Stimulated activated naive CD4-positive, alpha-beta T cell (primary cell): ENCODE measurements at places on chromosomes 6 and 20.

DNA sequence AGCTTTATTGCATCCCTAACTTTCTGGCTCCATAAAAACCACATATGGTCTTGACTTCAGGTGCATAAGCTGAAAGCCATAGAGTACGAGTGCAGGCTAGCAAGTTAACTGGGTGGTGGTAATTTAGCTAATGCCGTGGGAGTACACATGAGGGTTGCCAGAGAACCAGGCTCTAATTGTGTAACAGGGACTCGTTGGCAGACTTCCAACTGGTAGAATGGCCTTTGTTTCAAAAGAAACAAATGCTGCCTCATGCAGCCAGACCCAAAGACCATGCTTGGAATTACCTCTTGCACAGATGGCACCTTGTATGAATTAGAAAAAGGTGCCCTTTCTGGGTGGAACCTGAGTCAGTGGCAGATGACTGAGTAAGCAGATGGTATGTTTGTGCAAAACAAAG lies 73.2 kb downstream of the LY86 start:
- no peak for DNase-seq

DNA sequence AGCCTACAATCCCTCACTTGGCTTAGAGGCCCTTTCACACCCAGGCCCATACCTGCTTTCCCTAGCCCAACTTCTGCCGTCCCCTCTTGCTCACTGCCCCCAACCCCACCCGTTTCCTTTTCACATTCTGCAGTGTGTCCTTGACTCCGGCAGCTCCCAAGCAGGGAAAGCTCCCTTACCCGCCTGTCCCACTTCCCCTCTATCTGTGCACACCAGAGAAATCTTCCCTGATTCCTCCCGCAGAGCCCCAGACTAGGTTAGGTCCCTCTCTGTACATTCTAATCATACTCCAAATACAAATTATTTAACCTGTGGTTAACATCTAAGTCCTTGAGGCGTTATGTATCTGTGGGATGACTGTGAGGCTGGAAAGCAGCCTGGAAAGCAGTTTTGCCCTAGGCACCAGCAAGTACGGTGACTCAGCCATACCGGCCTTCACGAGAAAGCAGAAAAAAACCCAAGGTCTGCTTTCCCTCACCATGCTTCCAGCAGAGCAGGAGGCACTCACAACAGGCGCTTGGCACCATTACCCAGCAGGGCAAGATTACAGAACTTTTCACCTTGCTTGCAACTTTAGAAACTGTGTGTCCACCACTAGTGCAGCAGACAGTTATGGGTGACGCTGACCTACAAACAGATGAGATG lies 22.3 kb downstream of the ELOVL5 start:
- DNase-seq: no peak

DNA sequence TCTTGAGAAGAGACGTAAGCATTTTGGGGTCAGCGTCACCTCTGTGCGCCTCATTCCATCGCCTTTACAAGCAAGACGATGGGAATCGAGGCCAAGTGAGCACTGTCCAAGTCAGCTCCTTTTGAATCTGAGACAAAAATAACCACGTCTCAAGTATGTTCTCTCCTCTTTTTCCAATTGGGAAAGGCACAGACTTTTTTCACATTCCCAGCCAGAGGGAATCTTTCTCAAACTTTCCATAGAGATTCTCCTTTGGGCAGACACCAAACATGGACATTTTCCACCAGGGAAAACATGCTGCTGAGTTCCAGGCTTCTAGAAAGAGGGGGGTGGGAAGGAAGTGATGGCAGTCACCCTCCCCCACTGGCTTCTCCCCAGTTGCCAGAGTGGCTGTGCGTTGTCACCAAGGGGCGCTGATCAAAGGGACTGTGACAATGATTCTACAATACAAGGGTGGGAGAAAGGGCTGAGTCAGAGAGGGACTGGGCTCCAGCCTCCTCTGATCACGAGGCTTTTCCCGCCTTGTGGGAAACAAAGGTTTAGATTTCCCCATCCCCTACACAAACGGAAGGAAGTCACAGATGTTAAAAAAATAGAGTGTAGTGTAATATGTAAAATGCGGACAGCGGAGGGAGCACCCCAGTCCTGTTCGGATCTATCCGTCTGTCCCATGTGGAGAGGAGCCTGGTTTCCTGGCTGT lies 281.9 kb upstream of the RNF24 start:
- no peak for DNase-seq

GRCh38 chr6:41922154-41922553 lies 855 bp downstream of the BYSL start:
- DNase-seq: no peak

- no peak for DNase-seq
Observed at GRCh38 chr20:32248043-32248442, 29.4 kb upstream of the KIF3B start.

DNA sequence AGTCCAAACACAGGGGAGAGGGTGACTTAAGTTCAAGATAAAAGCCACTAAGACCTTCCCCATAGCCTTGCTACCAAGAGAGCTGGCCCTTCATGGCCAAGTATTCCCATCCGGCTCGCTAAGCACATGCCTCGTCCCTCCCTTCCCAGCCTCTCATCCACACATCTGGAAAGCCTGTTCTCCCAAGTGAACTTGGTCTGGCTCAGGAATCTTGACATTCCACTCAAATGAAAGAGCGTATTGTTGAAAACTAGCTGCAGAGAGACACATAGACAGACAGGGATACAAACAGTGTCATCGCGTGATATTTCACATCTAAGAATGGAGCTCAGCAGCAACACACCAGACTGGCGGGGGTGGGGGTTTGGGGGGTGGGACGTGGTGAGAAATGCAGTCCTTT lies 182.8 kb upstream of the FOXQ1 start:
- DNase-seq: no peak

GRCh38 chr6:5645328-5646290 lies 361.1 kb downstream of the NRN1 start:
- DNase-seq: no peak

DNA sequence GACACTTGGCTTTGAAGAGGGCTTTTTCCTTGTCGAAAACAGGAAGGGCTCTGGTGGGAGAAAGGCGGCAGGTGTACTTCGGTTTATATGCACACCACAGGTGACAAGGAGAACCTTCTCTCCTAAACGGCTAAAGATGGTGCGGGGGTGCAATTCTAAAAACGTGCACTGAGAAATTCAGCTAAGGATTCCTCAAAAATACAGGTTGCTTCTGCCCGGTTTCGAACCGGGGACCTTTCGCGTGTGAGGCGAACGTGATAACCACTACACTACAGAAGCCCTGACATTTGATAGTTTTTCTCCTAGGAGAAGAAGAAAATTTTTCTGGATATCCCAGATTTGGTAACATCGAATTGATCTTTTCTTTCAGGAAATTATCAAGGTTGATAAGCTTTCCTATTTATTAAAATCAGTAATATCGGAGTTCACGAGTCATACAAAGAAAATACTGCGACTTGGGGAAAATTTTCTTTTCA lies 32.0 kb downstream of the POM121L2 start:
- no peak for DNase-seq

DNA sequence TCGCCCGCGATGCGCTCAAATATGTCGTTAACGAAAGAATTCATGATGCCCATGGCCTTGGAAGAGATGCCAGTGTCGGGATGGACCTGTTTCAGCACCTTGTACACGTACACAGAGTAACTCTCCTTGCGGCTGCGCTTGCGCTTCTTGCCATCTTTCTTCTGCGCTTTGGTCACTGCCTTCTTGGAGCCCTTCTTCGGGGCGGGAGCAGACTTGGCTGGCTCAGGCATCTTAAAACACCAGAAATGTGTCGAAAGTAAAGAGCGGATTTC lies 36.4 kb downstream of the HFE start:
- DNase-seq: peak; percentile 97

DNA sequence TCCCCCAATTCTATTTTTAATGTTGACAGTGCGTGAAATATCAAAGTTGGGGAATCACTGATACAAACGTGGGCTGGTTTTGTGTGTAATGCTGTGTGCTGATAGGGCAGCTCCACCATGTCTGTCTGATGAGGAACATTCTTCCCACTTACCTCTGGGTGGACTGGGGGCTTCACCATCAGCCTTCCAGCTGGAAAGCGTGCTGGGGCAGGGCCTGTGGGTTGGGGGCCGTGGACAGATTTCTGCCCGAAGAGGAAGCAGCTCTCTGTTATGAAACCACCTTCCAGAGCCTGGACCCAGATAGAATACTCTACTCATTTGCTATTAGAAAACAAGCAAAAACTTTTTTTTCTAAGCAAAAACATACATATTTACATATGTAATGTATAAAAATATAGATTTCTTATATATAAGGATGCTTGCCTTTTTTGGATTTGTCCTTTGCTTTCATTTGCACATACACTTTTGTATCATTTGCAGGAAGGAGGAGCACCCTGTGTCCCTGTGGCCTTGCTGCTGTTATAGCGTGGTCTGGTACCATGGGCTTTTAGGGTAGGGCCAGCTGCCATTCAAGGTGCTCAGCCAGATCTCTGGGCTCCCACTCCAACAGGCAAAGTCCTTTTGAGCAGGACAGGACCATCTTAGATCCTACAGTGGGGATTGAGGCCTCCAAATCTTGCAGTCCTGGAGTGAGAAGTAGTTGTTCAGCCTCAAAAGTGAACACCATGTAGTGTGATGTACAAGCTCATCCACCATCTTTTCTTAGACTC lies 48.1 kb downstream of the DUSP22 start:
- DNase-seq: no peak

DNA sequence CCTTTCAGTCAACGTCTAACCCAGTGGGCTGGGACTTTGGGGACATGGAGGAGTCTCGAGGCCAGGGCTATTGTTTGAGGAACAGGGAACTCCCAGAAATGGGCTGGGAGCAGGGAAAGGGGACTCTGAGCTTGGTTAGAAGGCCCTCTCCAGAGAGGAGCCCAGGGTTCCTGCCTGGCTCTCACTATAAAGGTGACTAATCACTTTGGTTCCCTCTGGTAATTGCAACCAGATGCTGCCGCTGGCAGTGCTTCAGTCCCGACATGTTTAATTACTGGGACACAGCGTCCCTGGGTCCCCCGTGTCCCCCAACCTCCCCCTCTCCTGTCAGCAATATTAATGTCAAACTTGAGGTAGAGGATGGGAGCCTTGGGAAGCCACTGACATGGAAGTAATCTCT lies 5.0 kb upstream of the GDF5 start:
- DNase-seq: no peak

- no peak for DNase-seq
Observed at GRCh38 chr6:29777310-29777709, 50.3 kb upstream of the HLA-G start.

DNA sequence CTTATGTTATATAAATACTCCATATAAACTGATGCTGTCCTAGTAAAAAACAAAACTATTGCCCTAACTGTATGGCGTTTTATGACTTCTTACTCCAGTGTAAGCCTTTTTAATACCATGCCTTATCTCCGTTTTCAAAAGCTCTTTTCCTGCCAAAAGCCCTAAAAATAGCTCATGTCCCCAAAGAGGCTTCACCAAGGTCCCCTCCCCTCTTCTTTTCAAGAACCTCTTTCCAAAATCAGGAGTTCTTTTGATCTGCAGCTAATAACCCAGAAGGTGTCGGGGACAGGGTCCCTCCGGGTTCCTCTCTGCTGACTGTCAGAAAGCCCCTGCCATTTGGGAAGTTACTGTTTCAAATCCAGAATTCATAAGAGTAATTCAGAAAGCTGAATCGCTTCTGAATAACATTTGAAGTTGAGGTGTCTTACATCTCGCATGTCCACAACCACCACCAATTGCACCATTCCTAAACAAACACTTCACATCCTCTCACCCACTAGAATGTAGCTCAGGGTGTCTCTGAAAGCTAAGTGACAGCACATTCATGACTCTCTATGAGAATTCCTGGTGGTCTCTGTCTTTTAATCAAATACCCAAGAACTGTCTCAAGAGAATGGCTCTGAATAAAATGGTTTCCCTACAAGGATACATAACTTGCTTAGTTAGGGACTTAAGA lies 13.3 kb downstream of the TASP1 start:
- DNase-seq: no peak

GRCh38 chr6:138987080-138987642 lies 892 bp downstream of the REPS1 start:
- peak; percentile 23 for DNase-seq

DNA sequence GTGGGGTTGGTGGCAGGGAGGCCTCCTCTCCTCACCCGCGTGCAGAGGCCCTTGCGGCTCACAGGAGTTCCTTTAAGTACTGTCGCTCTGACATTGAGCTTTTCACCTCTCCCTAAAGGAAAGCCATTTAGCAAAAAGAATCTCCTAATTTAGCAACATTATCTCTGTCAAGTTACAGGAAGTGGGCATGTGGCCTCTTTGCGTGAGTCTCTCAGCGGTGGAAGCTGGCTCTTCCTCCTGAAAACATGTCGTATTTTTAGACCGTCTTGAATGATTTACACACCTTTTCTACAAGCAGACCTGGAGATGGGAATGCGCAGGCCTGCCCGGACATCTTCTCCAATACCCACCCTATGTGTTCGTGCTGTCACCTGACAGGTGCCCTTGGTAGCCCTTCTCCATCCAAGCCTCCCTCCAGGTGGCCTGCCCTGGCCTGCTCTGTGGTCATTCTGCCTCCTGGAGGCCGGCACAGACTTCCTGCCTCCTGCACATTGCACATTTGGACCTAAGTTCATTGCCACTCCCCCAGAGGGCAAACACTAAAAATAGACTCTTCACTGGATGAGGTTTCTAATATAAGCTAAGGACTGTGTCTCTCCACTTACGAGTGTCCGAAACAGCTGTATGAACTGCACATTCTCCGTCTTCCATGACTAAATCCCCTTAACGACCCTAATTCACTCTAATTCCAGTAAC lies 18.5 kb upstream of the PHACTR3 start:
- no peak for DNase-seq

DNA sequence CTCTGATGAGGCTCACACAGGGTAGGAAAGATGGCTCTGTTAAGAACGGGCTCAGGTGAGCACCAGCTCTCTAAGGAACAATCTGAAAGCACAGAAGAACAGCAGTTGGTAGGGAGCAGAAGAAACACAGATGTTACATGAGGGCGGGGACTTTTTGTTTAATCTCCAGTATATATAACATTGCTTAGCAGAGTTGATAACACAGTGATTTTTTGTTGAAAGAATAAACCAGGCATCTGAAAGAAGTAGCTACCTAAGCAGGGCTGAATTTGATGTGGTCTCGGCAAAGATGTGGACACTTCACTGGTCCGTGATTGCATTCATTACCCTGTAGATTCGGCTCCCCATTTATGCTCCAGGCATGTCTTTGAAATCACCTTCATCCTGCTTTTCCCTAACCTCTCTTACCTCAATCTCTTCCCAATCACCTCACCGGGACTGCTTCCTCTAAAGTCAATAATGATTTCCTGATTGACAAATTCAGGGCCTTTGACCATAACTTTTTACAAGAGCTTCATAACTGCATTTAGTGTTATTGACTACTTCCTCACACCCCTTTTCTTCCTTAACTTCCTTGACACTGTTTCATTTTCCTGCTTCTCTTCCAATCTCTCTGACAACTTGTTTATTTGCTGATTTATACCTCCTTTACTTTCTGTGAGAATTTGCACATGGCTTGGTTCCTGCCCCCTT lies 34.4 kb downstream of the SAMD3 start:
- no peak for DNase-seq
